ENCODE measurements at places on chromosomes 5 and 9.

- DNase-seq: no peak
Observed at GRCh38 chr9:117777823-117778222, 73.6 kb downstream of the TLR4 start.

DNA sequence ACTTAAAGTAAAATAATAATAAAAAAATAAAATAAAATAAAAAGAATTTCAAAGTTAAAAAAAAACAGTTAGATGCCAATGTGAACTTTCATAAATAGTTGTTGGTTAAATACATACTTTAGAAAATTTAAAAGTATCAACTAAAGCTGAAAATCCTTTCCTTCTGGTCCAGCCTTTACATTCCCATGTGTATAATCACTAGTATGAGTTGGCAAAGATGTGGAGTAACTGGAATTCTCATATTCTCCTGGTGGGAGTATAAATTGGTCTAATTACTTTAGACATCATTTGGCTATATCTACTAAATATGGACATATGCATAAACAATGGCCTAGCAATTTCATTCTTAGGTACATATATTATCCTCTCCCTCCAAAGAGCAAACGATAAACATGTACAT, 619.9 kb downstream of the PTPRD start:
- no peak for DNase-seq

- no peak for DNase-seq
Observed at GRCh38 chr5:180607861-180608571, 16.7 kb upstream of the SCGB3A1 start.

DNA sequence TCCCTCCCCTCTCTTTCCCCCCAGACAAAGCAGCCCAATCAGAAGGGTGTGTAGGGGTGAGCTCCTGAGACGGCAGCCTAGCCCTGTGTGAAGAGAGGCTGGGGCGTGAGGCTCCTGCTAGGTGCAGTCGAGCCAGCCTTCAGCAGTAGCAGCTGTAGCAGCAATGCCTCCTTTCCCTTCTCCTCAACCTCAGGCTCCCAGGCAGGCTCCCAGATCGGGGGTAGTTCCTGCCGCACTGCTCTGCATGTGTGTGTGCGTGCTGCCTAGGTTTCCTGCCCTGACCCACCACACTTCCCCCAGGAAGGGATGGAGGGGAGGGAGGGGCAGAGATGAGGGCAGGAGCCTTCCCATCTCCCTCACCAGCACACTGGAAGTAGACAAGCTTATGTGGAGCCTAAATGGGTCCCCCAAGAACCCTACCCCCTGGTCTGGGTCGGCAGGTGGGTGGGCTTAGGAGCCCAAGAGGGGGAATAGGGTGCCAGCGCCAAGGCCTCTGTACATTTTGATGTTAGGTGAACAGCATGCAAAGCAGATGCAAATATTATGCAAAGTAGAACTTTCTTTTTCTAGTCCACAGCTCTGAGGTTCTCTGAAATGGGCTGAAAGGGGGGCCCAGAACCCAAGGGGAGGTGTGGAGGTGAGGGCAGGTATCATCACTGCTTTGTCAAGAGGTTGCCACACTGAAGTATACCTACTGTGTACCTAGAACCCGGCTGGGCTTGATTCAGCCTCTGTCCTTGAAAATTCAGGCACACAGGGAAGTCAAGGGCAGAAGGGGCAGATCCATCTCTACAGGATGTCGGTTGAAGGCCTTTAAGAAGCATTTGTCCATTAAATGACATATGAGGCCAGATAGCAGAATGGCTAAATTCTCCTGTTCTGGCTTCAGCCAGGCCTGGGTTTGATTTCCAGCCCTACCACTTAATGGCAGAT, 57.8 kb downstream of the CXXC5 start:
- no peak for DNase-seq

DNA sequence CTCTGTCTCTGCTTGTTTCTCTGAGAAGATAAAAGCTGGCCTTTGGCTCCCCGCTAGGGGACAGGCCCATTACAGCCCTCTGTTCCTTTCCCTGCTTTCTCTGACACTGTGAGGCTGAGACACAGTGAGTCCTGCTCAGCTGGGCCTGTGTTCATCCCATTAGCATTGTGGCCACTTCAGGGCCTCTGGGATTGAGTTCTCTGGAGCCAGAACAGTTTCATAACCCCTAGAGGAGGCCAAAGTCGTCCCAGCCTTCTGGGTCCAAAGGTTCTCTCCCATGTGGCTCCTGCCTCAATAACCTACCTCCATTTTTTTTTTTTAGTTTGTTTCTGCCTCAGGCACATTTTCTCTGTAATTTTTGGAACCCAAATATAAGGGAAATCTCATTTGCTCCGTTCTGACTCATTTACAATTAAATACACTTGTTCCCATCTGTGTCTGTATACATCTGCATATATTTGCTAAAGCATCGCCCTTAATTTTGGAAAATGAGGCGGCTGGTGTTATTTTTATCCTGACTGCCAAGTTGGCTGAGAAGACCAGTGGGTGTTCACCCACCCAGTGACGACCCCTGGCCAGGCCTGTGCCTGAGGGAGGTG, 27.3 kb upstream of the CTNNA1 start:
- DNase-seq: no peak

DNA sequence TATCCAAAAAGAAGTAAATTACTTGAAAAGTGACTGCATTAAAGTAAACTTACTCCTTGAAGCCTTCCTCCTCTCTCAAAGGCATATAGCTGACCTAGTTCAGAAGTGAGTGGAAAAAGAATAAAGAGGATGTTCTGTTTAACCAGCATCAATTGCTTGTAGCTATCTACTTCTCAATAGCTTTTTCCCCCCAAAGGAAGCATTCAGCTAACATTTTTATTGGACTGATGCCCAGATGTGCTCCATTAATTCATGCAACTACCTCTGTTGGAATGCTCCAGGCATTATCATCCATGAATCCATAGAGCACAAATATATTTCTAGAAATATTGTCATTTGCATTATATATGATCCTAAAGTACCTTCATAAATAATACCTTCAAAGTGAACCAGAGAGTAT, 132.8 kb downstream of the RASEF start:
- DNase-seq: no peak

DNA sequence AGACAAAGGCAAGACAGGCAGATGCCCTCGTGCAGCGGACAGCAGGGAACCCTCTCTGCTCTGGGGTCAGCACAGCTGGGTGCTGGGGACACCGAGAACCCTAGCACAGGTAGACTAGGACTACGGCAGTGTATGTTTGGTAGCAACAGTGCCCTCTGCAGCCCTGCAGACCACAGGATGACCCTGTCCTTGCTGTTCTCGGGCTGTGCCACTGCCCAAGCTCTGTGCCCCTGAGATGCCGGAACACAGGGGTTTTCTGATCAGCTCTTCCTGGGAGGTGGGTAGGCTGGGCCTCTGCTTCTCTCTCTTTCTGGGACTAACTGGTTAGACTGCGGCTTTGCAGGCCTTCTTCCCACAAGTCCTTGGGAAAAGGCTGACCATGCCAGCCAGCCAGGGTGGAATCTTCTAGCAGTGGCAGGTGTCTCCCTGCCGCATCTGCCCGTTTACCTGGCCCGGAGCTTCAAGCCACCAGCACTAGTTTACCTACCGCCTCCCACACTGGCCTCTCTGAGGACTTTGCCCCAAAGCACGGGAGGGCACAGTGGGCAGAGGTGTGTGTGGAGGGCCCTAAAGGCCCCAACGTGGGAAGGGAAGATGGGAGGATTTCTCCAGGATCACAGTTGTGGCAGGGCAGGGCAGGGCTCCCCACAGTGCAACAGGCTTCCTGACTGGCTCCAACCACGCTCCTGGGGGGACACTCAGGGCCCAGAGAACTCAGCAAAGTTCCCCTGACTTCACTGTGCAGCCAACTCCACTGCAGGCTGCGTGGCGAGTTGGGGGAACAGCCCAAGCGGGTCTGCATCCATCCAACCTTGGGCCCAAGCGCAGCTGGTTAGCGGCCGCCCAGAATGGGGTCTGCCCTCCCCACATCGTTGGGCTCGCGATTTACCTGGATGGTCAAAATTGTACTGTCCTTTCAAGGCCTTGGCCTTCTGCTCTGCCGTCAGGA, 1.2 kb downstream of the UCK1 start:
- no peak for DNase-seq

GRCh38 chr5:125017796-125018195, 271.4 kb upstream of the ZNF608 start:
- DNase-seq: no peak

DNA sequence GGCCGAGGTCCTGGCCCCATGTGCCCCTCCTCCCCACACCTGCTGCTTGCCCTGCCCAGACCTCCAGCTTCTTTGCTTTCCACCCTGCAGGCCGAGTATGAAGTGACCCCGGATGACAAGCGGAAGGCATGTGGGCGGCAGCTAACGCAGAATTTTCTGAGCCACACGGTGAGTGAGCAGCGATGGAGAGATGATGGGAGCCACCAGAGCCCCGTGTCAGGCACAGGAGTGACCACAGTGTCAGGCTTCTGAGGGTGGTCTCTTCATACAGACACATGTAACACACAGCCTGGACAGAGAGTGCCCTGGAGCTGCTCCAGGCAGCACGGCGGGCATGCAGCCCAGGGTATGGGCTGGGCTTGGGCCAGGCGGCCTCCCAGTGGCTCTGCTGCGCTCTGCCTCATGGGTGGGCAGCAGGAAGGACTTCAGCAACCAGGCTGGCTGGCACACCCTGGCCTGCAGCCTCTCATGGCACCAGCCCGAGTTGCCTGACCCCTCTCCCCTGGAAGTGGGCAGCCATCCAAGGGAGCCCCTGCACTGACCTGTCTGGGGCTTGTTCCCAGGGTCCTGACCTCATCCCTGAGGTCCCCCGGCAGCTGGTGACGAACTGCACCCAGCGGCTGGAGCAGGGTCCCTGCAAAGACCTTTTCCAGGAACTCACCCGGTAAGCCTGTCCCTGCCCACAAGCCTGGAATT, 5.8 kb downstream of the GRK6 start:
- no peak for DNase-seq

- no peak for DNase-seq
Observed at GRCh38 chr5:54621709-54622108, 104.2 kb downstream of the SNX18 start.

GRCh38 chr5:135458921-135459331, 6.8 kb upstream of the TIFAB start:
- no peak for DNase-seq

DNA sequence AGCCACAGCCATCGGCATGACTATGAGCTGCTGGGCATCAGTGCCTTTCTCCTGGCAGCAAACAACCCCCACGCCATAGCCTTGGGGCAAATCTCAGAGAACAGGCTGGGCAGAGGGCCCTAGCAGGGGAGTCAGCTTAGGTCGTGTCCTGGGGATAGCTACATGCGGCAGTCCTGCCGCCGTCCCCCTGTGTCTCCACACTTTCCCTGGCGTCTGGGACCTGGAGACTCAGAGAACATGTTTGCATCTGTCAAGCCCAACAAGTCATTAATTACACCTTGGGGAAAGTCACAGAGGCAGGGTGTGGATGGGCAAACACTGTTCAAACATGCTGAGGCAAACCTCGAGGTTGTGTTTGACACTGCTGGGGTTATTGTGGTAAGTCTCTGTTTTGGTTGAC, 123.6 kb downstream of the C5orf15 start:
- DNase-seq: no peak
